Stimulated activated CD4-positive, alpha-beta T cell treated with anti-CD3 and anti-CD28 coated beads, Interleukin-4, amount 100 ng/mL, for 4 hours (primary cell): ENCODE measurements at places on chromosomes 16 and 17.

- no peak for DNase-seq
These were observed 26.0 kb upstream of the LASP1NB start for GRCh38 chr17:38899421-38899820.

DNA sequence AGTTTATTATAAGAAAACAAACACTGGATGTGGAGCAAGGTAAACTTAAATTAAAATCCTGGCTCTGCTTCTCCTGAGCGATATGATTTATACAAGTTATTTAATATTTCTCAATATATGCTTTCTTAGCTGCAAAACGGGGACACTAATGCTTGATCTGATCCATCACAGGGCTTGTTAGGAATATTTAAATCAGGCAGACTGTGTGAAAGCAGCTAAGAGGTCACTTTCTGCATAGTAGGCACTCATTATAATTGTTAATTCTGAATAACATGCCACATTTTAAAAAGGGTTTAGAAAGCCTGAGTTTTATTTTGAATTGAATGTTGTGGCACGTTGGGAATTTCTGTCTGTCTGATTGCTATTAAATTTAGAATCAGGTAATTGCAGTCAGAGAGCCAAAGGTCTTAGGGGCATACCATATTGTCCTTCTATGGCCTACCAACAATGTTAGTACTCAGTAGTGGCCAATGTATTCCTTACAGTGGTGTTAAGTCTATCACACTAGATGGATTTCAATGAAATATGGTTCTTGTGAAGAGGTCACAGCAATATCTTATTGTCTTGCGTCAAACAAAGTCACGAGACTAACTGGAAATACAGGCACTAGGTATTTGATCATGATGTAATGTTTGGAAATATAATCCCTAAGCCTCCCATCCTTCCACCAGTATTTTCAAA is 890.0 kb upstream of the CDH8 start:
- no peak for DNase-seq

GRCh38 chr16:51237207-51237606 is 86.1 kb upstream of the SALL1 start:
- no peak for DNase-seq

GRCh38 chr16:50743581-50744225 is 1.8 kb downstream of the CYLD start:
- DNase-seq: no peak

GRCh38 chr16:82456683-82457082 is 170.1 kb upstream of the CDH13 start:
- DNase-seq: no peak

- DNase-seq: no peak
These were observed 560 bp downstream of the EFNB3 start for GRCh38 chr17:7705269-7706255.

DNA sequence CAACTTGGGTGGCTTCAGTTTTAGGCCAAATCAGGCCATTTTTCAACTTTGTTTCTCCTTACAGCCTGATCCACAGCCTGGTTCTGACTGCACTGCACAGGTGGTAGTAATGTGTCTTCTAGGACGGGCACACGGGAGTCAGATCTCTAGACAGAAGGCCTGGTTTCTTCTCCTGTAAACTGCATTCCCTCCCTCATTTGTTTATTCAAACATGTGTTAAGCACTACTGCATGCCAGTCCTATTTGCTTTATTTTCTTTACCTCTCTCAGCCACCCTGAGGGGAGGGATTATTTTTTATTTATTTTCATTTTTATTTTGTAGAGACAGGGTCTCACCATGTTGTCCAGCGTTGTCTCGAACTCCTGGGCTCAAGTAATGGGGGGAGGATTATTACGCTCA is 6.3 kb upstream of the KSR1 start:
- no peak for DNase-seq

DNA sequence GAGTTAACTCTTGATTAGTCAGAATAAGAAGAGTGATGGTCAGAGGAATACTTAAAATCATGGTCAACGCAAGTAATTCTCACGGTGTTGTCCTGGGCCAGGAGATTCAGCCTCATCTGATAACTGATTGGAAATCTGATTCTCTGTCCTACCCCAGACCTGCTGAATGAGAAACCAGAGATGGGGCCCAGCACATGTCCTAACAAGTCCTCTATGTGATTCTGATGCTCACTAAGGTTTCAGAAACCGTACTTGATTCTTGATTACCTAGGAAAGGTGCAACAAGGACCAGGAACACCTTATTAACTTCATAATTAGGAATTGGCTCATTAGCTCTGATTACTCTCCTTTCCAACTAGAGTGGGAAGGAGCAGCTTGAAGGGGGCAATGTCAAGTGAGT is 44.5 kb downstream of the ANKFY1 start:
- DNase-seq: no peak

DNA sequence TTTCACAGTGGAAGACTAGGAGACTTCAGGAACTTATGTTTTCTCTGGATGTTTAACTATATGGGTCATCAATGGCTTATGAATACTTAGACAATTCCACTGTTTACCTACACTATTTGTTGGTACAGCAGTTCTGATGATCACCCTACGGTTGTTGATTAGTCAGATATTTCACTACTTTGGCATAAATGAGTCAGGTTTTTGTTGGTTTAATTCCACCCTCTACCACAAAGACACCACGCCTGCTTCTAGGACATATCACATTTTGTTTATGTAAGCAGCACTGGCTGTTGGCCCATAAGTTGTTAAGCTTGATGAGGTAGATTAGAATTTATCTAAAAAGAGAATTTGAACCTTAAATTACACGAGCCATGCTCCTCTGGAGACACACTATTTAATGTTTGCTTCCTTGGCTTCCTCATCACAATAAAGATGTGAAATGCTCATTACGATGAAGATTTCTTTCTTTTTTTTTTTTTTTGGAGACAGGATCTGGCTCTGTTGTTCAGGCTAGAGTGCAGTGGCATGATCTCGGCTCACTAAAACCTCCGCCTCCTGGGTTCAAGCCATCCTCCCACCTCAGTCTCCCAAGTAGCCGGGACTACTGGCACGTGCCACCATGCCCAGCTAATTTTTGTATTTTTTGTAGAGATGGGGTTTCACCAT is 4.3 kb downstream of the GDE1 start:
- DNase-seq: no peak

DNA sequence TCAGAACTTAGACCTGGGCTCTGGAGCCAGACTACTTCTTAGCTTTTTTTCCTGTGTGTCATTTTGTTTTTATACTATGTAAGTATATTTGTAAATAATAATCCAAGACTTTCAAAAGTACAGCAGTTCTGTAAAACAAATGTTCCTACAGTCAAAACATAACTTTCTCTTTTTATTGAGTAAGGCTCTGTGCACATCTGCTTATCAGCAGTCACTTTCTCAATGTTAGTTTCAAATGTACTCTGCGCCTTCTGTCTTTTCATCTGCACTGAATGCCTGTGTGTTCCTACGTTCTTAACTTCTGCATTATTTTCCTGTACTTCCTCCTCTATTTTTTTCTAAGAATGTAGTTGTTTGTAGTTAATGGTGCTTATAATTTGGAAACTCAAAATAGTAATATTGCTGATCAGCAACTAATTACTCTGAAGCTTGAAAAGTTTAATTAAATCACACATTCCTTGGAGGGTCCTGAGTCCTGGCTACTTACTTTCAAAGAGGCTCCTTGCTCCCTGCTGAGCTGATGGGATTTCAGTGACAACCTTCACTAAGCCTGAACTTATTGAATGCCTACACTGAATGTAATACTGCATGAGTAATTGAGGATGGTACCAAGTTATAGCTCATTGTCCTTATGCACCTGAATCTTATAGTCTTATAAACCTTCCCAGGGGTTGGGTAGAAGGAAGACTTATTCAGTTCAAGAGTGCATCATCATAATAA is 329.9 kb downstream of the KCNJ2 start:
- DNase-seq: no peak

- DNase-seq: no peak
These were observed 3.9 kb upstream of the SKAP1 start for GRCh38 chr17:48433896-48434295.

- DNase-seq: no peak
These were observed 96.2 kb downstream of the MYO1D start for GRCh38 chr17:32780721-32781120.

GRCh38 chr17:70636517-70637133 is 467.3 kb downstream of the KCNJ2 start:
- no peak for DNase-seq
